HepG2 (cell line): ENCODE measurements at places on chromosomes 5 and 9.

- DNase-seq: no peak
Observed at GRCh38 chr5:53892224-53892623, 331.8 kb downstream of the NDUFS4 start.

- no peak for DNase-seq
Observed at GRCh38 chr5:111262153-111262552, 38.0 kb downstream of the CAMK4 start.

DNA sequence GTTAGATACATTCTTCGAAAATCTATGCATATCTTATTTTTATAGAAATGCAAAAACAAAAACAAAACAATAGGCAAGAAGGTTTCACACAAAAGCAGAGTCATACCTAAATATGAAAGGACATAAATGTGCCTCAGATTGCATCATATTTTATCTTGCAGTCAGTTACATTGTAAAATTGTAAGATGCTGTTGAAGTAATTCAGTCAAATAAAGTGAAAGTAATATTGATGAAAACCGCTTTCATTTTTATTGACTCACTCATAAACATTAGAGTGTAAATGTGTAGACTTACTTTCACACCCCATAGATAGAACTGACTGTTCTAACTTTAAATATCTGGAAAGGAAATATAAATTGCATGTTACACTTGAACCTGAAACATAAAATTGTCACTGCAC lies 931.5 kb upstream of the NUDT12 start:
- no peak for DNase-seq

DNA sequence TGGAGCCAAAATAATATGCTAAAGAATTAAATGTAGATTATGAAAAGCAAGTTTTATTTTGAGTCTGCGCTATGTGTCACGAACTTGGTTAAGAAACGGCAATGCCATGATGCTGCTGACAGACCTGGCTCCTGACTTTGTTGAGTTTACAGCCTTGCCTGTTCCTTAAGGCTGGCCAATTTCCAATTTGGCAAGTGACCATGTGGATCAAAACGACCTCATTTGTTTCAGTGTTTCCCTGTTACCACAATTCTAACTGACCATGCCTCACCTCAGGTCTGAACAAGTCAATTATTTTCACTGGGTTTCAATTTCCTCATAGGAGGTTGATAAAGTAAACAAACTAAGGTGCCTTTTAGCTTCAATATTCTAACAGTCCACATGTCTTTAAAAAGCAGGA lies 461.4 kb downstream of the ZNF608 start:
- DNase-seq: no peak

DNA sequence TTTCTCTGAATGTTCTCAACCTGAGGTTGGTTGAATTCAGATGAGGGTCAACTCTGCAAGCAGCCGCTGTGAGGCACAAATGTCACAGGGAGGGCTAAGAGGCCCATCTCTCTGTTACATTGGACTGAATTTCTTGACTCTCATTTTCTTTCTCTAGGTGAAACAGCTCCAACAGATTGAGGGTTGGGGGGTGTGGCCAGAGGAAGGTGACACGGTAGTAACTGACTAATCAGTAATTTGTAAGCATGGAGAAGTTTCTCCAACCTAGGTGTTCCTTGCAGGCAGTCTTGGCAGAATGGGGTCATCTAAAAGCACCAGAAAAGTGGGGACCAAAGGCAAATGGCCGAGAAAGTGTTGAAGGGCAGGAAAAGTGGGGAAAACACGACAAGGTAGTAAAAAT lies 16.8 kb downstream of the CCT5 start:
- DNase-seq: no peak

- DNase-seq: peak; percentile 78
Observed at GRCh38 chr9:38046661-38047300, 22.2 kb downstream of the SHB start.

DNA sequence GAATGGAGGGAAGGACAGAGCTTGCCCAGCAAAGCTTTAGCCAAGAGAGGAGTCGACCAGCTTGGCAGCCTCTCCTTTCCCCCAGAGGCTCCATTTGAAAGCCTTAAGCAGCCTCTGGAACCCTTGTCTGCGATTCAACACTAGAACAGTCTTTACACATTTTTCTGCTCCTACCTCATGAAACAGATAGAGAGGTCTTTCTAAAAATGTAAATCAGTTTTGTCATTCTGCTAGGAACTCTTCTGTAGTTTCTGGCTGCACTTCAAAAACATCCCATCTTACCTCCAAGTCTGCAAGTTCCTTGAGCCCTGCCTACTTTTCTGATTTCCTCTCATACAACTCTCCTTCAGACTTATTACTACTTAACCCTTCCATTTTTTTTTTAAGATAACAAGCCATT lies 70.1 kb downstream of the PDE4D start:
- DNase-seq: no peak

DNA sequence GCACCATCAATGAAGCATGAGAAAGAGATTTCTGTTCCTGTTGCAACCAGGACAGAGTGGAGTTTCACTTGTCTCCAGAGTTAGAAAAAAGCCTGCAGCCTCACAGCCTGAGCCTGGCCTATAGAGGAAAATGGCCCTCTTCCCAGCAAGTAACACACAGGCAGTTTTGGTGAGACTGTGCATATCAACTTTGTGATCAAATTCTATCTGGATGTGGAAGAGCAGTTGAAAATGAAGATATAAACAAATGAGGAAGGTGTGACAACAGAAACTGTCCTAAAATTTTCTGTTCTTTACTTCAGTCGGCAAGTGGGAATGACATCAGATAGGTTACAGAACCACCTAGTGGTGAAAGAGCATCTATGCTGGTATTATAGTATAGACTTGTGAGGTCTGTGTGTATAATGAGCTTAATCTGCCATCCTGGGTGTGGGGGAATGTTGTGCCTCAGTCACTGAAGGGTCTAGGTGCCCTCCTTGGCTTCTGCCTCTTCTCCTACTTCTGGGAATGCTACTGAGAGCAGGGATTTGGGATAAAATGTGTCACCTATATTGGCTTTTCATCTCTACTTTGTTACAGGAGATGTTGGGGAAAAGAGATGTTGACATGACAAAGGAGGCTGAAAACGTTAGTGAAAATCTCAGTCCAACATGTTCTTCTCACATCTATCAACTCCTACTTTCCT lies 28.2 kb downstream of the YIPF5 start:
- DNase-seq: peak; percentile 23

- no peak for DNase-seq
Observed at GRCh38 chr5:170056561-170057267, 49.0 kb upstream of the FOXI1 start.

- DNase-seq: no peak
Observed at GRCh38 chr5:147310059-147310704, 75.4 kb downstream of the STK32A start.

- DNase-seq: peak; percentile 41
Observed at GRCh38 chr5:56356121-56356835, 123.1 kb upstream of the ANKRD55 start.

DNA sequence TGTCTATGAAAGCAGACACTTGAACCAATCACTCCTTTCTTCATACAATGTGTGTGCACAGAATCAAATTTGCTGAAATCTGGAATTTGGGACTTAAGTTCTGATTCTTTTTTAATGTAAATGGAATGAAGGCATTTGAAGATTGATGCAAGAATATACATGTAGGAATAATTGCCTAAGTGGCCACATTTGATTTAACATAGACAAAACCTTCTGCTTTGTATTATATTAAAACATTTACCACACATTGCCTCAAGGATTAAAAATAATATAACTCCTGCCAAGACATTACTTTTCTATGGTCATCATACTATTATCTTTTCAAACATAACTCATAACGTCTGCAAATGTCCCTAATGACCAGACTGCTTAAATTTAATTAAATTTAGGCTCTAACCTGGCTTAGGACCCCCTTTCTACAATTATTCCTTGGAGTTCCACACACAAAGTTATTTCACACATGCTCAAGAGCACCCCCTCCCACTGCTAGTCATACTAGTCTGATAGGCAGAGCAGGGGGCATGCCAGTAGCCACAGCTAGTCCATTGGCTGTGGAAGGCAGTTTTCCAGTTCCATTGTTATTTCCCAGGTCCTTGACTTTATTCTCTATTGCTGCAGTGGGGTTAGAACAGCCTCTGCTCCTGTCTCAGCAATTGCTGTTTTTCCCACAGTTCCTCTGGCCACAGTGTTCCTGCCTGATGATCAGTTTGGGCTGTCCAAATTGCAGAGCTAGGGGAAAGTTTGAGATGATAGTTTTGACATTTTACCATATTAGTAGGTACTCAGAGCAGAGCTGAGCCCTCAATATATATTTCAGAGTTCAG lies 360.6 kb upstream of the GRAMD2B start:
- DNase-seq: no peak

DNA sequence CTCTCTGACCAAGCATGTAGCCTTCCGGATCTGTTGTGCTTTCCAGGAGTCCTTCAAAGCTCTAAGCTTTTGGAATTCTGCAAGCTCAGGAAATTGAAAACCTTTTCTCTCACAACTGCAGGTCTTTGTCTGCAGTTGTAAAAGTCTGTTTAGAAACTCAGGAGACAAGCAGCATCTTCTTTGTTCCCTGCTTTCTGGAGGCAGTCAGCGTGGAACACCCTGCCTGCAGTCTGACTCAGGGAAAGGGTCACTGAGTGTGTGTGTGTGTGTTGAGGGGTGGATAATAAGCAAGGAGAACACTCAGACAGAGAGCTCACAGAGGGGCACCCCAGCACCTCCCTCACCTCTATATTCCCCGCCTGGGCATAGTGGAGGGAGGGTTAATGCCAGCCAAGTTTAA lies 29.1 kb downstream of the KCNIP1 start:
- DNase-seq: no peak

DNA sequence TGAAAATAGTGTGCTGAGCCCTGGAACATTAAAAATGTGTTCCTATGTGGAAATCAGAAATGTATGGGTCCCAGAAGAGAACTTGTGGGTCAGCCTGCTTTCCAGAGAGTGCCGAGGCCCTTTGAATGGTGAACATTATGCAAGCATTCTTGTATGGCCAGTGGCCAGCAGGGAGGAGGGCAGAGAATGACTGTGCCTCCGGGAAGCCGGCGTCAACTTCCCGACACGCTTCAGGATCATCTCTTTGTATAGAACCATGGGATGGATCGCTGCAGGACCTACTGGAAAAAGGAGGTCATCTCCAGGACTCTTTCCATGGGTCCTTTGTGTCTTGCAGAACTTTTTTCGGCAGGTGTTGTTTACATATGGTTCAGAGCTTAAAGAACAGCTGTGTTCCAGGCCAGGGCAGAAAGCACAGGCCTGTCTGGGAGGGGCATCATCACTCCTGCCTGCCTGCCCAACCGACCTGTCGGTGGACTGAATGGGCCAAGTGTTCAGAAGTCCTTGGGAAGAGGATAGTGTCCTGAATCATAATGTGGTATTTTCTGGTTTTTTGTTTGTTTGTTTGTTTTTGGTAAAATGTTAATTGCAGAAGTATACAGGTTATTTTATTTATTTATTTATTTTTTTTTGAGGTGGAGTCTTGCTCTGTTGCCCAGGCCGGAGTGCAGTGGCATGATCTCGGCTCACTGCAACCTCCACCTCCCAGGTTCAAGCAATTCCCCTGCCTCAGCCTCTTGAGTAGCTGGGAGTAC lies 9.0 kb downstream of the PRRC2B start:
- DNase-seq: peak; percentile 93

- no peak for DNase-seq
Observed at GRCh38 chr9:107632661-107633060, 143.1 kb upstream of the KLF4 start.

- no peak for DNase-seq
Observed at GRCh38 chr9:35385042-35385441, 104.9 kb upstream of the RUSC2 start.

DNA sequence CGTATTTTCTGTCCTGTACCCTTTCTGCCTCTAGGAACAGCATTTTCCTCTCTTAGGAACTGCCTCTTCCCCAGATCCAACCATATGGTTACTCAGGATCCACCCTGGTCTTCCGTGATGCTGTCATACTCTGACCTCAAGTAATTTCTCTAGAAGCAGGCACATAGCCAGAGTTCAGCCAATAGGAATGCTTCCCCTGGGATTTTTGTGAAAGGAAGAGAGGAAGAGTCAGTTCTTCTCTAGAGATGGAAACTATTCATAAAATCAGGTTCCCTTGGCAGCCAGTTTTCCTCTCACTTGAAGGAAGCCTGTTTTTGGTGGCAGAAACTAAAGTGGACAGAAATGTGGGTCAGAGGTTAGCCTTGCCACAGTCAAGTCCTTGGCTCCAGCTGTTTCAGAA lies 400.1 kb upstream of the PCSK5 start:
- DNase-seq: no peak

- no peak for DNase-seq
Observed at GRCh38 chr5:60820593-60821487, 23.2 kb downstream of the ELOVL7 start.

DNA sequence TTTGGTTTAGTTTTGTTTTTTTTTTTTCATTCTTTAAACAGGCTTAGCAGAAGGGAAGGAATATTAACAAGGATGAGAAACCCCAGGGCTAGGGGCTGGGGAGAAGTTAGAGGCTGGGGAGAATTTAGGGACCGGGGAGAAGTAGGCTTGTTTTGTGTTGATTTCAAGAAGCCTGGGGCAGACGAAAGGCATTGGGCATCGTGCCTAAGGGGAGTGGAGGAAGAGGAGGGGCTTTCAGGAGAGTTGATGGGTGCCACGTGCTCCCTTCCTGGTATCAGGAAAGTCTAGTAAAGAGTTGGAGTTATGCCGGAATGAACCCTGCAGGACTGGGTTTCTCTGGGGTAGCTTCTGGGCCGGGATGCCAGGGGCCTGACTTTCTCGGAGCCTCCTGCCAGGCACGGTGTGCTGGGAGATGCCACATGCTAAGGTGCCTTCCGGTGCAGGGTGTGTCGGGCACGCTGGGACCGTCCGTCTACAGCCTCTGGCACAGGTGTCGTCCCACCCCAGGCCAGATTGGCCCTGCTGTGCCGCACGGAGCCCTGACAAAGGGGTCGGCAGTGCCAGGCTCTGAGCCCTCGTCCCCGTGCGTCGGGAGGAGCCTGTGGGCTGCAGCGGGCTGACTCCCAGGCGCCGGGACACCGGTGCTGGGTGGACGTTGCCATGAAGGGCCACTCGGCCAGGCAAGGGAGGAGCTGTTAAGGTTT lies 159.9 kb downstream of the OLFM1 start:
- no peak for DNase-seq

DNA sequence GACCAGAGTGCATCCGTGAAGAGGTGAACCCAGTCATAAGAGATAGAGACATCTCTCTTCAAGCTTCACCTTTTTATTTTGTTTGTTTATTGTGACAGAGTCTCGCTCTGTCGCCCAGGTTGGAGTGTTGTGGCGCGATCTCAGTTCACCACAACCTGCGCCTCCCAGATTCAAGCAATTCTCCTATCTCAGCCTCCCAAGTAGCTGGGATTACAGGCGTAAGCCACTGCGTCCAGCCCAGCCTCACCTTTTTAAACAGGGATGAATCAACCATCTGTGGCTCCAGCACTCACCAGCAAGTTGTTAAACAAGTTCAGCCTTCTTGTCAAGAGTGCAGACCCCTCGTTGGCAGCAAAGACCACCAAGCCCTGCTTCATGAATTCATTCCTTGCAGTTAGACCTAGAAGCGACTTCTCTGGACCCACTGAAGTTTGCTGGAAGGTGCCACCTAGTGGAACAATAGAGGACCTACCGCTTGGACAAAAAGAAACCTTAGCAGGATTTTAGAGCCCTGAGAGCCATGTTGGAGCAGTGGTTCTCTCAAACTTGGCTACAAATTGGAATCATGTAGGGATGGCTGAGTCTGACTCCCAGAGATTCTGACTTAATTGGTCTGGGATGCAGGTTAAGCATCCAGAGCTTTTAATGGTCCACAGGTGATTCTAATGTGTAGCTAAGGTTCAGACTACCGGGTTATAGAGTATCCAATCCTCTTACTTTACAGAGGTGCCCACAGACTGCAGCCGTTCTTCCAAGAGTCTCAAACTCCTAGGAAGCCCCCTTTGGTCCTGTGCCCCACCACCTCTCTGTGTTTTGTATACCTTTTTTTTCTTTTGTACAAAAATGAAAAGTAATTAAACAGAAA lies 10.5 kb upstream of the GALNT10 start:
- peak; percentile 60 for DNase-seq

- no peak for DNase-seq
Observed at GRCh38 chr5:75584641-75585040, 26.6 kb upstream of the ANKDD1B start.
